ENCODE measurements at places on chromosomes 13 and 19.

DNA sequence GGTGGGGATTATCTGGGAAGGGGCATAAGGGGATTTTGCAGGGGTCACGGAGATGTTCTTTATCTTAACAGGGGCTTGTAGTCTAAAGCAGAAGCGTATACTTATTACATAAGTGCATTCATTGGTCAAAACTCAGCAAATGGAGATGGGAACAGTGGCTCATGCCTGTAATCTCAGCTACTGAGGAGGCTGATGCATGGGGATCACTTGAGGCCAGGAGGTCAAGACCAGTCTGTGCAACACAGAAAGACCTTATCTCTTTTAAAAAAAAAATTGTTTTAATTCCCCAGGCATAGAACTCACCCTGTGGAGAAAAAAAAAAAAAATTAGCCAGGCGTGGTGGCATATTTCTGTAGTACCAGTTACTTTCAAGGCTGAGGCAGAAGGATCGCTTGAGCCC lies 18.9 kb downstream of the FAM187B start:
- no peak for DNase-seq

GRCh38 chr19:46731584-46731983 lies 14.3 kb upstream of the FKRP start:
- no peak for DNase-seq

GRCh38 chr19:47790398-47790814 lies 11.9 kb downstream of the SELENOW start:
- DNase-seq = peak; percentile 96

- DNase-seq = no peak
These were observed 222.2 kb downstream of the MYO16 start for GRCh38 chr13:108851660-108852059.

DNA sequence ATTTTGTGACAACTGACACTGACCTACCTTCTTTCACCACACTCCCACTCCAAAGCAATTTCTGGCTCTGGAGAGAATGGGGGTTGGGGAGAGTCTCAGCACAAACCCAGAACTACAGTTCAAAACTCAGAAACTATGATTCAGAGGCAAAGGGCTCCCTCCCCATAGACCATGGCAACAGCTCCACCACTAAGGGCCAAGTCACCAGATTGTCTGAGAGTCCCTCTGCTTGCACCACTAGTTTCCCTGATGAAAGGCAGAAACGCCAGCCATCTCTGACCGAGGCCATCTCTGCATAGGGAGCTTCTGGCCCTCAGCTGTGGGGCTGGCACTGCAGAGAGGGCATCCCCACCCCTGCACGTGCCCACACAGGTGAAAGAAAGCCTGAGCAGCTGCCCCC lies 112.4 kb upstream of the VSTM2B start:
- DNase-seq = no peak

DNA sequence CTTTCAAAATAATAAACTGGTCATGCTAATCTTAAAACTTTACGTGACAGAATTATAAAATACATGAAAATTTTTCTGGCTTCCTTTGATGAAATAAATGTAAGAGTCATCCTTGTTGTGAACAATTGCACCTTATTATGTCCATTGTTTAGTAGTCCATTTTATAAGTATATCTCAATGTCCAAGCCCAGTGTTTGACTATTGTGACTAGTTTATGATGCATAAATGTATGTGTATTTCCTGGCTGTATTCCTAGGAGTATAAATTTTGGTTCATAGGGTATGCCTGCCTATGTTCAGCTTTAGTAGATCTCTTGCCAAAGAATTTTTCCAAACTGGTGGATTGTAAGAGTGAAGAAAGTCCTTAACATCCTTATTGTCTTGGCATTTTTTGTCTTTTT lies 2895.5 kb upstream of the PCDH20 start:
- DNase-seq = no peak

DNA sequence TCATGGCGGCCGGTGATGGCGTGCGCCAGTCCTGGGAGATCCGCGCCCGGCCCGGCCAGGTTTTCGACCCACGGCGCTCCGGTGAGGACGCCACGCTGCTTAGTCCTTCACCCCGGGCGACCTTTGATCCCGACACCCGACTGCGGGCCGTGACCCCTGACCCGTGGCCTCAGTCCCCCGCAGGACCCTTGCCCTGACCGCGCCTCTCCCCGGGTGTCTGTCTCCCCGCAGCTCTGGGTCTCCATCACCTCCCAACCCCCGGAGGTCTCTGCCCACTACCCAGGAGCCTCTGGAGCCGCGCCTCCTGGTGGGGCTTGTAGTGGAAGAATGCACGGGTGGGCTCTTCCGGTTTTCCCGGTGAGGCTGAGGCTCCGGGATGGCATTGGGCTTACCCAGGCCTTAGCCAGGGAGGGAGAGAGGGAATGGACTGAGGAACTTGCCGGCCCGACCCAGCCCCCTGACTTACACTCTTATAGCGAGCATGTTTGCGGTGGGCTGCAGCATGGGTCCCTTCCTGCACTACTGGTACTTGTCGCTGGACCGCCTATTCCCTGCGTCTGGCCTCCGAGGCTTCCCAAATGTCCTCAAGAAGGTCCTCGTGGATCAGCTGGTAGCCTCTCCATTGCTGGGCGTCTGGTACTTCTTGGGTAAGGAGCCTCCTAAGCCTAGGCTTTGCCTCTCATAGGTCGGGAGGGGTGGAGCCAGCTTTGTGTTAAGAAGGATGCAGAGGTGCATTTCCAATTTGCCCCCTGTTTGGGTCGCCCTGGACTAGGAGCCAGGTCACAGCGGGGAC lies 566 bp downstream of the MPV17L2 start:
- DNase-seq = no peak

- DNase-seq = no peak
These were observed 20.3 kb upstream of the CRTC1 start for GRCh38 chr19:18662972-18663732.

GRCh38 chr13:62846302-62846701 lies 1430.7 kb upstream of the PCDH20 start:
- no peak for DNase-seq

DNA sequence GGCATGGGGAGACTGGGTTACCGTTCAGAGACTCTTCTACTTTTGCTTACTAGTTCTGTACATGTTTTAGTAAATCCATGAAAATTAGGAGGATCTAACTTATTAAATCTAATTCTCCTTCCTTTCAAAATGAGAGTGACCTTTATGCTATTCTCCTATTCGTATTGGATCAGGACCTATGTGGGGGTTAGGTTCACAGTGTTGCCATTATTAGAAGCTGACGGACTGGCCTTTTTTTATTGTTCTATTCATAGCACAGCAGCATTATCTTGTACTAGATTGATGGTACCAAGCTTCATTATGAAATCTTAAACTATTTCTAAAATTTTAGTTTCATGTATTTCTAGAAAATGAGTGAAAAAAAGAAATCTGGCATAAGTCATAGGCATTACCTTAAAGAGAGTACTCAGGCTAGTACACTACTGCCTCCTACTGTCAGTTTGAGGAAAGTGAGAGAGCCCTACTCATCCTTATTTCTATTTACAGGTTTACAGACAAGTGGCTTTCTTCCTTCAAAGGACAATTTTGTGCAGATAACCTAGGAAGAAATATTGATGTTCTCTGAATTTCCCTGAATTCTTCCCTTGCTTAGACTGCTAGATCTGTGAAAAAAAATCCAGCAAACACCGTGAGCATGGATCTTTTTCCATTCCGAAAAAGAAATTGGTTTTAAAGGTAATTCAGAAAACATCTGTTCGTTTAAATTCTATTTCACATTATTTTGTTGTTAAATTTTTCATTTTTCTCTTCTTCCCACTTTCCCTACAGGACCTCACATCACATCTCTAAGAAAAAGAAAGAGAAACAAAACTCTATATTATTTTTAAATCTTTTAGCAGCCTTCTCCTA lies 485.5 kb downstream of the DIAPH3 start:
- no peak for DNase-seq

GRCh38 chr13:70896136-70896535 lies 787.9 kb upstream of the KLHL1 start:
- DNase-seq = no peak

DNA sequence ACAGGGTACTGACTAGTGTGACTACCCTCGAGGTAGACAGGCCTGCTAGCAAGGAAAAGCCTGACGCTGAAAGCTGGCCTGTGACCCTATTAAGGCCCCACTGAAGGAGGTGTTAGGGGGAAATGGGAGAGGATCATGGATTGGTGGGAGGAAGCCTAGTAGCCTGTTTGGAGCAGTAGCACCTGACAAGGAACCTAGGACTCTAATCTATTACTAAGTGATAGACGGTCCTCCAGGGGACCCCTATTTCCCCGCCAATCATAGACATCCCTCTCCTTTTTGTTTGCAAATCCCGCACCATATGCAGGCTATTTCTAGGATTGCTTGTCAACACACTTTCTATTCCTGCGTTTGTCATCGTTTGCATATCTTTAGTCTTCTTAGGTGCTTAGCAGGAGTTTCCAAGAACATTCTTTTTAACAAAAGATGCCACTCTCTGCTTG lies 1338.8 kb upstream of the MIR17HG start:
- no peak for DNase-seq

All from activated CD8-positive, alpha-beta memory T cell treated with anti-CD3 and anti-CD28 coated beads for 48 hours (primary cell).